ENCODE measurements at places on chromosomes 16 and 17.
A peak's percentile ranks its signal among the peaks of the same experiment; 100 is the strongest.

- no peak for DNase-seq
These were observed 11.9 kb downstream of the GSE1 start for GRCh38 chr16:85625053-85625452.

DNA sequence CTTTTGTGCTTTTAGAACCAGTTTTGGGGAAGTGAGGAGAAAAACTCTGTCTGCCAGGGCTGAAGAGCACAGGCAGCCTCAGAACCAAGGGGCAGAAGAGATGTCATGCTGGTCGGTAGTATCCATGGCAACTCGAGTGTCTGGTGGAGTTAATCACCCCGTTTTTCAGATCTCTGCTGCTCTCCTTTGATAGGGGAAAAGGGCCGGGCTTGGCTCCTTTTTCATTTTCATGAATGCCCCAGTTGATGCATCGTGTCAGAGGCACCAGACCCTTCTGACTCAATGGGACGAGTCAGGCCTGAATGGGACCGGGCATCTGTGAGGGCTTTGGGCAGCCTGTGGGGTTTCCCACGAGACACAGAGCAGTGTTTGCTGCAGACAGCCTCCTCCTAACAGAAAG, 304.6 kb downstream of the ABCC12 start:
- no peak for DNase-seq

- DNase-seq = no peak
These were observed 385.5 kb downstream of the SEC14L1 start for GRCh38 chr17:77526259-77526711.

- no peak for DNase-seq
These were observed 153.7 kb downstream of the RPTOR start for GRCh38 chr17:80698297-80698696.

GRCh38 chr17:250487-251300, 69.2 kb upstream of the DOC2B start:
- peak; percentile 1 for DNase-seq

GRCh38 chr17:72033334-72033733, 87.5 kb upstream of the SOX9 start:
- no peak for DNase-seq

GRCh38 chr17:34261568-34262337, 6.7 kb downstream of the CCL2 start:
- DNase-seq = no peak

DNA sequence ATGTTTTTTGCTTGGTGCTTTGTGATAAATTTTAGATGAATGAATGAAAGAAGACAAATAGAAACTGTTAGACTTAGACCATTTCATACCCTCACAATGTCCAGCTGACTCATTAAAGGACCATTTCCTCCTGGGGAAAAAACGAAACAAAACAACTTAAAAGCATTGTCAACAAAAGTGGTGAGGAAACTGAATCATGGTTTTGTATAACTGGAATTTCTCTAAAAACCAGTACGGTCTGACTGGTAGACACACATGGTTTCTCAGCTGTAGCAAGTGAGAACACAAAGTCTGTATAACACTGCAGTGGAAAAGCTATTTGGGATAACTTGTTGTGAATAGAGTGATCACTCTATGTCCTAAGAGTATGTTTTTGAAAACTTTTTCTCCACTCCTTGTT, 5.3 kb upstream of the DDX52 start:
- DNase-seq = no peak

- no peak for DNase-seq
These were observed 215.6 kb downstream of the MAP2K6 start for GRCh38 chr17:69630056-69630635.

- no peak for DNase-seq
These were observed 32.3 kb upstream of the TANC2 start for GRCh38 chr17:62933501-62934385.

DNA sequence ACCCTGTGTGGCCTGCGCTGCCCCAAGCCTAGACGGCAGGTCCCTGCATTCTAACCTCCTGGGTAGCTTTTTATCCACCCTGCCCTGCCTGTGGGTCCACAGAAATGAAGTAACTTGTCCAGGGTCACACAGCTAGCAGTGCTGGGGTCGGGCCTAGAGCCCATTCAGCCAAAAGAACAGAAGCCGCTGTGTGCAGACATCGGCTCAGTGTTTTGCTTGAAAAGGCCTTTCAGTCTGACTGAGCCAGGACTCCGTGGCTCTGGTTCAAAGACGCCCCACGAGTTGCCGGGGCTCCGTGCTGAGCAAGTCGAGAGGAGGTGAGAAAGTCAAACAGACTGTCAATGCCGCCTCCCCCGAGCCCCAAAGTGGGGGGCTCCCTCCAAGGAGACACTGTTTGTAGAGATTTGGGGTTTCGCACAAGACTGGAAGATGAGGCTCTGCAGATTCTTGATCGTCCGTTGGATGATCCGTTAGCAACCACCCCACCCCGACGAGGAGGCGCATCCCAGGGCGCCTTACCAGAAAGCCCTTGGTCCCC, 226.2 kb downstream of the NTN1 start:
- no peak for DNase-seq

DNA sequence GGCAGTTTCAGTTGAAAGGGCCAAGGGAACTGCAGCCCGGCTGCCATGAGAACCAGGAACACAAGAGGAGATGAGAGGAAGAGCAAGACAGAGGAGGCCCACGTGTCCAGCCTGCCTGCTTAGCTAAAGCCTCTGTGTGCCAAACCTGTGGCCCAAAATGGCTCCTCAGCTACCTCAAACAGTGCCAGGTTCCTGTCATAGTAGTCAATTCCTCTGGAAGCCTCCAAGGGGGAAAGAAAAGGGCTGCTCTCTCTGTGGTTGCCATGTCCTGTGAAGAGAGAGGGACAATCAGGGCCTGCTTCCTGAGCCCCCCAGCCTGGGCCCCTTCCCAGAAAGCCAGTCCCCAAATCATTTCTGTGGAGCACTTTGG, 5.2 kb downstream of the SLC12A4 start:
- no peak for DNase-seq

DNA sequence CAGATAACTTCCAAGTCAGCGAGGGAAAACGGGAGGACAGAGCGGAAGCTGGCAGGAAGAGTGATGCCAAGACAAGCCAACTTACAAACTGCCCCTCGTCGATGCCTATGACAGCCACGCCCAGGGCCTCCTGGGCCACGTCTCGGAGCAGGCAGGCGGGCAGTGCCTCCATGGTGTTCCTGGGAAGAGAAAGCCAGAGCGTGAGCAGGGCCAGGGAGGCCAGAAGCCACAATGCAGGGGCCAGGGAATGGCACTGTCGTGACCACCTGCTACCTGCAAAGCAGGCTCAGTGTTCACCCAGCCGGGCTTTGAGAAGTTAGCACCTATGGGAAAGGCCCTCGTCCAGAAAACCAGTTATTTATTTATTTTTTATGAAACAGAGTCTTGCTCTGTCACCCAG, 4.3 kb downstream of the TK1 start:
- no peak for DNase-seq

Data from activated CD4-positive, alpha-beta T cell treated with anti-CD3 and anti-CD28 coated beads, Interleukin-2, amount 10 ng/mL, durations not matched to agents 7 days and 5 days (primary cell).